ENCODE measurements at places on chromosomes 5 and 9.

DNA sequence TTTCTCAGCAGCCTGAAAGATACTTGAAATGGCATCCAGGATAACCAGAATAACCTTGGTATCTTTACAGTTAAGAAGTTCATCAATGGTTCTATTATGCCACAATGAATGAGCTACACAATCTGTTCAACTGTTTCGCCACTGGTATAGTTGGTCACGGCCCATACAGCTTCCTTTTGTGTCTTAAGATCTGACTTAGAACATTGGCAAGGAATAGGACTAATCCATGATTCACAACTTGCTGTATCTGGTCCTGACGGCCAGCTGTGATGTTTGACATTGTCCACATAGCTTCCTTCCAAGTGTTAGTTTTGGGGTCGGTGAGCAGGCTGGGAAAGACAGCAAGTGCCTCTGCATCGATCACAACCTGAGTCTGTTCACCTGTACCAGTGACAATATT is 113.3 kb upstream of the RAD23B start:
- no peak for DNase-seq

- peak; percentile 30 for DNase-seq
Observed at GRCh38 chr9:6354072-6354686, 26.0 kb downstream of the TPD52L3 start.

- DNase-seq = no peak
Observed at GRCh38 chr5:149079883-149080282, 17.0 kb upstream of the SH3TC2 start.

DNA sequence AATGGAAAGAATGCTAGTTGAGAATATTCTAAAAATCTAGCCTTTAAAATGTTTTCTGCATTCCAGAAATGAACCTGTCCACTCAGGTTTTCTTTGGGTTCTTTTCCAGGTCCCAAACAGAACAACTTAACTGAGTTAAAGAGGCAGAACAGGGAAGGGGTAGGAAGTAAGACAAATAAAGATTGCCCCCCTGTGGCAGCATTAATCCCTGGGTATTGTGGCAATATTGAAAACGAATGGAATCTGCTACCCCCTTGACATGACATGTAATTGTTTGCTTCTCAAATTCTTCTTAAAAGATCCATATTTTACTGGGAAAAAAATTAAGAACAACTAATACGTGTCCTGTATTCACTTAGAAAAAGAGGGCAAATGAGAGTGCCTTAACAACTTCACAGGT is 9.3 kb upstream of the RBM22 start:
- DNase-seq = no peak

DNA sequence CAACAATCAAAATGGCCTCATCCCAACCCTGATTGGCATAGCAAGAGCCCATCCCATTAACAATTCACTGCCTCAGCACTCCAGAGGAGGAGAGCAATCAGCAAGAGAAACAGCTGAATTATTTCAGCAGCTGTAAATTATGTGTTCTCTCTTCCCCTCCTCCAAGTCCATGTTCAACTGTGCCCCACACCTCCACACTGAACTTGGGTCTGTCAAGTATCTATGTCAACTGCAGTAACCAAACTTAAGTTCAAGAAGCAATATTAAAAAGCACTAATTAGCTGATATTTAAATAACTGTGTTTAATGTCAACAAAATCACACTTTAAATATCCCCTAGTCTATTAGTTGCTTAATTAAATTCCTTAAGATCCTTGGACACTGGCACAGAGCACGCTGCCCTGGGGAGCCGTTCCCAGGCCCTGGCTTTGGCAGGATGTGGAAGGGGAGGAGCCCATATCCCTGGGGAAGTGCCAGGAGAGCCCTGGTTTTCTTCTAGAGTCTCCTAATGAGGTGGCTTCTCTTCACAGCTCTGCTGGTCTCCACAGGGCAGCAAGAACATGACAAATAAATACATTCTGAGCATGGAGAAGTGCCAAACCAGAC is 50.6 kb downstream of the SIL1 start:
- DNase-seq = no peak

DNA sequence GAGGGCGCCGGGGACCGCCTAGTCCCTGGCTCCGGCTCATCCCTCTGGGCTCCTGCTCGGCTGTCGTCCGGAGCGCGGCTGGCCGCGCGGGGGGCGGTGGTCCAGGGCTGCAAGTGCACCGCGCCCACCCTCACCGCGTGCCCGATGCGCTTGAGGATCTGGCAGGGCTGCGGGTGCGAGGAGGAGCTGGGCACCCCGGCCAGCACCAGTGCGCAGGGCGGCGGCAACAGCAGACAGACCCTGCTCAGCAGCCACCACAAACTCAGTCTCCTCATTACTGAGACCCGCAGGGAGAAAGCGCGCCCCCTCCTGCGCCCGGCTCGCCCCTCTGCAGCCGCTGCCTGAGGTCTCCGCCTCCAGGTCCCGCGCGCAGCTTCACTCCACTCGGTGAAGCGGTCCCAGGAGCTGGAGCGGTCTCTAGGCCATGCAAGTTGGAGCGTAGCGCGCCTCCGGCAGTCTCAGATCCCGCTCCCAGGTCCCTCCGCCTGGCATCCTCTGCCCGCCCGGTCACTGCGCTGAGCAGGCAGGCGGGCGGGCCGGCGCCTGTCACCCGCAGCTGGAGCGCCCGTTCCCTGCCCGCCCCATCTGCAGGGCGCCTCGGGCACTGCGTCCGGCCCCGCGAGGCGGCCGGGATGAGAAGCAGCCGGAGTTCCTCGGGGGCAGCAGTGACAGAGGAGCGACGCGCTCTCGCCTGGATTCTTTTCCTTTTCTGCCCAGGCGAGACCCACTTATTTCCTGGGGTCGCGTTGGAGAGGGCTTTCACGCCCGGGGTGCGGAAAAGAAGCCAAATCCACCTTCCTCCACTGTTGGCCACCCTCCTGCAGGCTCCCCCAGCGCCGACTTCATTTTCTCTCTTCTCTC is 512 bp downstream of the GRIN3A start:
- DNase-seq = no peak

- no peak for DNase-seq
Observed at GRCh38 chr5:116428966-116429365, 145.7 kb downstream of the SEMA6A start.

DNA sequence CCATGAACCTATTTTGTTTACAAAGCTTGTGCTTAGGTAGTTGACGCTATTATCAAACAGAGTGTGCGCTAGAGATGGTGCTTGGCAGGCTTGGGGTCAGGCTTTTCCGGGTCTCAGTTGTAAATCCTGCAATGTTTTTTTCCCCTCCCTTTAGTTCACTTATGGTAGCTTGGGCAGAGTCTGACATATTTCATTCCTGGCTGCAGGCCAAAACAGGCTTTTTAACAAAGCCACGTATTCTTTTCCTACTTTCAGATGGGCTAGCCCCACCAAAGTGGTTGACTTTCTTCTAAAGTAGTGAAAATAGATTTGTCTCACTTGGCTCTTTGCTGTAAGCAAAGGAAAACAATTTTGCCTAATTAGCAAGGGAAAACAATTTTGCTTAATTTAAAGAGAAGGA is 58.0 kb upstream of the FBN2 start:
- DNase-seq = no peak

GRCh38 chr5:139669662-139670368 is 21.7 kb downstream of the CXXC5 start:
- no peak for DNase-seq

DNA sequence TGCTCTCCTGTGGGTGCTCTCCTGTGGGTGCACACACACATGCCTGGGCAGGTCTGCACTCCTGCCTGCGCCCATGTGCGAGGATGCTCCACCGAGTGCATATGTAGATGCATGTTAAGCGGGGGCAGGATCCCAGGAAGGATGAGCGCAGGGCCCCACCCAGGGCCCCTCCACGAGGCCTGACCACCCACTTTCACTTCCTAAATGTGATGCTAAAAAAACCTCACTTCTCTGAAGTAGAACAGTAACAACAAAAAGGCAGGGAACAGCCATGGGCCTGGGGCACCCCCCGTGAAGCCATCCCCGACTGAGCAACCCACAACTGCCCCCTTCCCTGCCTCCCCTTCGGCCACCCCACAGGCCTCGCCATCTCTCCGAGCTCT is 48.2 kb upstream of the SARDH start:
- no peak for DNase-seq

DNA sequence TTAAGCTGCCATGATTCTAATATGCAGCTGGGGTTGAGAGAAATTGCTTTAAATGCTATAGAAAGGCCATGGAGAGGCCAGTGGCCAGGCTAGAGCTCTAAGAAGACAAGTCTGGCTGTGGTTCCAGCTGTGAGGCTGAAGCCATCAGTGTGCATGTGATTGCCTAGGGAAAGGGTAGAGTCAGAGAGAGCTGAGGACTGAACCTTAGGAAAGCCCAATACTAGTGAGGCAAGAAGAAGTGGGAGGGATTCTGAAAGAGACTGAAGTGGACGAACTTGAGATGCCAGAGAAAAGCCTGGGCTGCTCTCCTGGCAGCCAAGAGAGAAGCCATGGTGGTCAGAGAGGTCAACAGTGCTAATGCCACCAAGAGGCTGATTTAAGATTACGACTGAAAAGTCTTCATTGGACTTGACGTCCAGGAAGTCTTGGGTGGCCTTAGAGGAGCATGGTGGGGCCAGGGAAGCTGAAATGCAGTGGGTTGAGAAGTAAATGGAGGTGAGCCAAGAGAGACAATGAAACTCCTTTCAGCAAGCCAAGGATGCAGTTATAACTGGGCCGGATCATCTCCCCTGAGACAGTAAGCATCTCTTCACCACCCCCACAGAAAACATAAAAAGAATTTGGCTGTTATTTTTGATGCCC is 133.2 kb downstream of the TMEM174 start:
- no peak for DNase-seq

GRCh38 chr5:24555229-24555628 is 89.5 kb downstream of the CDH10 start:
- DNase-seq = no peak

GRCh38 chr5:35804201-35804653 is 52.5 kb upstream of the IL7R start:
- DNase-seq = no peak

- no peak for DNase-seq
Observed at GRCh38 chr9:97535771-97536170, 34.3 kb downstream of the TMOD1 start.

DNA sequence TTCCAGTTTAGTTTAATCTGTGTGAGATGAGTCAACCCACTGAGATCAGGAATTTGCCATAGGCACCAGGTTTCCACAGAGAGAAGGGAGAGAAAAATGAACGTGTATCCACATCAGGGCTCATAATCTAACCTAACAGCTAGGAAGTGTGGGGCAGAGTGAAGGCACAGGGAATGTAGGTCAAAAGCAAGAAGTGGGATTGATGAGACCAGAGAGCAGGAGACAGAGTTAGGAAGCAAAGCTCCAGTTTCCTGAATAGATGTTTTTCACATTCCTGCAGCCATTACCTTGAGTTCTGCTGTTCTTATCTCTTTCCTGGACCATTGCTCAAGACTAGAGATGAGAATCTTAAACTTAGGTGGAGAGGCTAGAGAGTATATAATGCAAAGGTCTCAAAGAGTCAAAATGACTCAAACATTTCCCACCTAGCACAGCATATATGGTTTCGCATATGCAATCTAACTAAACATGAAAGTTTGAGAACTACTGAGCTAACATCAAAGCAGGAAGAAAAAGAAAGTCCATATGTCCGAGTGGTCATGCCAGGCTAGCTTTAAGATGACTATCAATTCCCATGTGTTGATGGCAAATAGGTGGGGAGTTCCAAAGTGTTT is 41.1 kb upstream of the GNAQ start:
- no peak for DNase-seq

DNA sequence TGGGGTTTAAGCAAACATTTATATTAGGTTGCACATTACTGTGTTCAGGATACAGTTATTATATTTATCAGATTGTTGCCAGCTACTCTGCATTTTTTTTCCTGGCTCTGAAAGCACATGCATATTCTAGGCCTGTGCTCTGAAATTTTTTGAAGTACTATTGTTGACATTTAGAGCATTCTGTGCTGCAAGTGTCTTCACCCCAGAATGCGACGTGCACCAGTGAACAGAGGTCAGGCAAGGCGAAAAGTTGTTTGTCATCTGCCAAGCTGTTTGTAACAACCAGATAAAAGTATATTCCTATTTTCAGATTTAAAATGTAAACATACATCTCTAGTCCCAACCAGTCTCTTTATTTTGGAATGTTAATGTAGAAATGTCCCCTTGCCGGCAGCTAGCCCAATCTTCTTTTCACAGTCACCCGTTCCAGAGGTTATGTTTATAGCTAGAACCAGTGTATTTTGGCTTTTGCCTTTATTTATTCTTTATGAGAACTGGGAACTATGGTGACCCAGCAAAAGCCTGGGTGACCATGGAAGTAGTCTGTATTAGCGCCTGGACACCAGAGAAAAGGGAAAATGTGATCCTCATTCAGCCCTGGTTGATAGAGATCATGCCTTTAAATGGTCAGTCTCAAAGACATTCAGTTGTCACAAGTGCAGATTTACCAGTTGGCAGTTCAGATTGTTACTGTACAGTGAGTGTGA is 84.6 kb downstream of the NDUFAF2 start:
- no peak for DNase-seq

DNA sequence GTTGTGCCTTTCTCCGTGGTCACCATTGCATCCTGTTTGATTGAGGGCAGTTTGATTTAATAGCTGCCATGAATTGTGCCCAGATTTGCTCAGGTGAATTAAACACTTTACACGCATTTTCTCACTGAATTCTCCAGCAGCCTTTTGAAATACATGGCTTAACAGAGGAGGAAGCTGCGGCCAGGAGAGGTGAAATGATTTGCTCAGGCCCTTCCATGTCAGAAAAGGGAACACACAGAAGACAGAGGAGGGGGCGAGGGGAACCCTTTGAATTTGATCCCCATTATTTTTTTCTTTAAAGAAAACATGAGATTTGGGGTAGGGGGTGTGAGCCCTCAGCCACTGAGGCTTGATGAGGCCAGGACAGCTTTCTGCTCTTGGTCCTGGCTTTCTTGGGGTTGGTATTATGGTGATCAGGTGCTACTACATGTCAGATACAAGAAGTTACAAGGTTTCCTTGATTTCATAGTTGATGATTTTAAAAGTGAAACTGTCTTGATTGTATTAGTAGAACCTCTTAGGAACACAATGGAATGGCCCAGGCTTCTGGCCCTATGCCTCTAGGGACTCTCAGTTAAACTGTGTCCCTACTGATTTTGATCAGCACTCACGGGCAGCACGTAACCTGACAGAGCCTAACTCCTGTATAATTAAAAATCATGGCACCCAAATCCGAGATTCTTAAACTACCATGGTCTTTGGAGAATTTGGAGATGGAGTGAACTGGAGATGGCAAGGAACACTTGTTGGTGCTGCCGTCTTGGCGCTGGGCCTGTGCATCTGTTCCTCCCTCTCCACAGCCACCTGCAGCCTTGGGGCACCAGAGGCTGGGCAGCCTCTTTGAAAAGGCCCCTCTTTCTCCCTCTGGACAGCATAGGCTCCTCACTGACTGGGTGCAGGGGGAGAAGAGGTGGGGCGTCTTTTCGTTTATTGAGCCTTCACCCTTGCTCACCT is 107.9 kb downstream of the TRIO start:
- no peak for DNase-seq

DNA sequence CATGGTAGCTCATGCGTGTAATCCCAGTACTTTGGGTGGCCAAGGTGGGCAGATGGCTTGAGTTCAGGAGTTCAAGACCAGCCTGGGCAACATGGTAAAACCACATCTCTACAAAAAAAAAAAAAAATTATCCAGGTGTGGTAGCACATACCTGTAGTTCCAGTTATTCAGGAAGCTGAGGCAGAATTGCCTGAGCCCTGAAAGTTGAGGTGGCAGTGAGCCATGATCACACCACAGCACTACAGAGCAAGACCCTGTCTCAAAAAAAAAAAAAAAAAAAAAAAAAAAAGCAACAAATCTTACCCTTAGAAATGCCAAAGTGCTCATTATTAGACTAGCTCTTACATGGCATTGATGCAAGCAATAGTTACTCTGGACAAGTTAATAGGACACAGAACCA is 724.9 kb downstream of the MAT2B start:
- no peak for DNase-seq
